ENCODE measurements at places on chromosomes 2 and 18.

- DNase-seq: no peak
Measured at GRCh38 chr2:192828947-192829346, 634.2 kb upstream of the TMEFF2 start.

GRCh38 chr18:77113361-77114151 lies 19.0 kb downstream of the MBP start:
- no peak for DNase-seq

GRCh38 chr18:9839853-9840252 lies 45.9 kb upstream of the TXNDC2 start:
- no peak for DNase-seq

- DNase-seq: no peak
Measured at GRCh38 chr18:24633121-24633520, 172.7 kb downstream of the HRH4 start.

GRCh38 chr2:180376066-180376465 lies 369.0 kb upstream of the CWC22 start:
- no peak for DNase-seq

DNA sequence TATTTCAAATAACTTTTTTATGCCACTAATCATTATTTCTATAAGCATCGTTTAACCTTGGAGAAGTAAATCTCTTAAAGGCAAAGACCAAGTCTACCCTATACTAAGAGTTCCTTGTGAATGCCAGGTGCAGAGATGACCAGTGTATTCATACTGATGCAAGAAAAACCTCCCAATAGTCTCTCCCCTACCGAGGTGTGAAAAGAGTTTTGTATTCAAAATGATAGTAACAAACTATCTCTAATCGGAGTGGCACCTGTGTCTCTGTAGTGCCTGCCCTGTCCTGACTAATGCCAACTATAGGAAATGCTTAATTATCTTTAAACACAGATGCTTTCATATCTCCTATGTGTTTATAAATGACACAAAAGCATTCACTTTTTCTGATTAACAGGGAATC lies 798.5 kb downstream of the TRIB2 start:
- DNase-seq: no peak

DNA sequence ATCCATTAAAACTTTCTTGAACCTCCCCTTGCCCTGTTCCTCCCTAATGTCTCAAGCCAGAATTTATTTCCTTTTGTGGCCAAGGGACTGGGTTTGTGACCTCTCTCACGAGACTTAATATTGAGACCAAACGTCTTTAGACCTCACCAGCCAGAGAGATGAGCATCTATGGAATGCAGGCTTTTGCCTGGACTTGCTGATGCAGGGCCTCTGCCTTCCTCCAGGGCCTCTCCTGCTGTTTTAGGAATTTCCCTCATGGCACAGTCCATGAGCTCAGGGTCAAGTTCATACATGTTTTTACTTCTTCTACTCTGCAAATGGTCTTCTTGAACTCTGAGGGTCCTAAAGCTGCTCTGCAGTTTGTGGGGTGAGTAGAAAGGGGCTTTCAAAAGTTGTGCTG lies 22.3 kb downstream of the IL1B start:
- no peak for DNase-seq

- no peak for DNase-seq
Measured at GRCh38 chr2:97713296-97714083, at the start of gene ZAP70. ZAP70 (plus strand) TSS chr2:97713576; CDS start chr2:97724037, 10,461 bp downstream.

DNA sequence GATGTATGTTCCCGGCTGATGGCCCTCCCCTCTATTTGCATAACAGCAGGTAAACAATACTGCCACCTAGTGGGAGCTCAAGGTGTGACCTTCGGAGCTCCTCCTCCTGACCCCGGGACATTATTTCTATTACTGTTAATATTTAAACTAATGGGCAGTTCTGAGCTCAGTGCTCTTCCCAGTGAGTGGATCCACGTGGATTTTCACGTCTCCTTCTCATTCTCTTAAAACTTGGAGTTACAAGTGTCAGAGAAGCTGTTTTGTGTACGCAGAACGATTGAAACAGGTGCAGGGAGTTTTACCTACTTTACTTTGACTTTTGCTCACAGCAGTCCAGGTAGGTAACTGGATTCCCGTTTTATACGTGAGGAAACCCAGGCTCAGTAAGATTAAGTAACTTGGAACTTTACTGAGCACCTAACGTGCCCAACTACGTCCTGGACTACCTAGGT lies 127.3 kb downstream of the PRKCE start:
- DNase-seq: peak; percentile 69

DNA sequence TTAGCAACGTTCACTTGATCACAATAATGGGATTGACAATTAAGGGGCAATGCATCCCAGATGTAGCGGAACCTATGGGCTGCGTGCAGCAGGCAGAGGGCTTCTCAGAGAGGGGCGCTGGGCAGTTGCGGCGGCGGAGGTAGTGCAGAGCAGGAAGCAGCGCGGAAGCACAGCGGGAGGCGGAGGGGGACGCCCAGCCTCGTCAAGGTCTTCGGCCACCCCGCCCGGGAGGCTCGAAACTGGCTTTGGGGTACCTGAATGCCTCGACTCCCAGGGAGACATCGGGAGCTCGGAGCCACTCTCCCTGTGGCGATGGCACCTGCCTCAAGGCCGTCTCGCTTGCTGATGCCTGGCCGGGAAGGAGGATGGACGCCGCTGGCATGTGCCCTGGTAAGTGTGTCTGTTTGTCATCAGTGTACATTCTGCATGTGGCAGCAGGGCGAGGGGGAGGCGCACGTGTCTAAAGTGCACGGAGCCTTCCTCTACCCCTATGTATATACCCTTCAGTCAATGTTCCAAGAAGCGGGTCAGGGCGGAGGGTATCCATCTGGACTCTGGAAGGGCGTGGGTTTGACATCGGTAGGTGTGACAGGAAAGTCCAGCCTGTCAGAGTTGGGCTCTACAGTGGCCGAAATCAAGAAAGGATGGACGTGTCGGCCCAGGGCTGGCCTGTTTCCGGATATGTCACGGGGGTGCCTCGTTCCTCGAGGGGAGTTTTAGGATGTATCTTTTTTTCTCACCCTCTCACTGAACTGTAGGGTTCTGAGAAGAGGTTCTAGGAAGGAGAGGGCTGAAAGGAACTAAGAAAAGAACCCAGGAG lies 7.5 kb upstream of the SP9 start:
- no peak for DNase-seq

DNA sequence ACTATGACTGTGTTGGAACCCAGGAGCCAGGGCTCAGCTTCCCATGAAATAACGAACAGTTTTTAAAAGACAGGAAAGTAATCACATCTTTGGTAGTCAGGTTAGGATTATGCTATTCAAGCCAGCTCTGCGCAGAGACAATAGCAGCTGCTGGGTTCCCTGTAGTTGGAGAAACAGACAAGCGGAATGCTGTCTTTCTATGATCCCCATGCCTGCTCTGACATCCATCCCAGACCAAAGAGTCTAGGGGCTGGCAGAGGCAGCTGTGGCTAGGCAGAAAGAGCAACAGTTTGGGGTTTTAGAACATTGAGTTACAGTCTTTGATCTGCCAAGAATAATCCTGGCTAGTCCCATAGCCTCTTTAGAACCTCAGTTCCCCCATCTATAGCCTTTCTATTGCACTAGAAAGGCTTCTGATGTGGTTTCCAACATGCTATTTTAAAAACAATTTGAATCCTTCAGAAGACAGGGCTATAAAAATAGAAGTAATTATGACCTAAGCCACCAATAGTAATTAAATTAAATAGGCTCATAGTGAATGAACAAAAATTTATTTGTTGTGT lies 146.8 kb downstream of the MTX2 start:
- no peak for DNase-seq

DNA sequence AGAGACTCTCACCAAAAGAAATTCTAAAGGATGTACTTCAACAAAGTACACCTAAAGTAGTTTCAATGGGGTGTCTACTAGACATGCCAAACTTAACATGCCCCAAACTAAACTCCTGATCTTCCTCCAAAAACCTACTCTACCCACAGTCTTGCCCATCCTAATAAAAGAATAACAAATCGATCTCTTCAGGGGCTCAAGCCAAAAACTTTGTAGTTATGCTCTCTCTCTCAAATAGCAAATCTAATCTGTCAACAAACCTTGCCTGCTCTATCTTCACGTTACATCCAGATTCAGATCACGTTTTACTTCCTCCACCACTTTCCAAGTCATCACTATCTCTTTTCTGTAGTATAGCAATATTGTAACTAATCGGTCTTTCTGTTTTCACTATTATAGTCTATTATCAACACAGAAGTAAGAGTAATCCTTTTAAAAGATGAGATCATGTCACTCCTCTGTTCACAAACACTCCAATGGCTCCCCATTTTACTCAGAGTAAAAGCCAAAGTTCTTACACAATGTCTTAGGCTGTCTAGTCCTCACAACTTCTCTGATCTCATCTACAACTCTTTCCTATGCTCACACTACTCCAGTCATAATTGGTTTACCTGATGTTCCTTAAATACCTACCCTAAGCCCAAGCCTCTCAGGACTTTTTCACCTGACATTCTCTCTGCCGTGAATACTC lies 79.9 kb downstream of the THADA start:
- no peak for DNase-seq

DNA sequence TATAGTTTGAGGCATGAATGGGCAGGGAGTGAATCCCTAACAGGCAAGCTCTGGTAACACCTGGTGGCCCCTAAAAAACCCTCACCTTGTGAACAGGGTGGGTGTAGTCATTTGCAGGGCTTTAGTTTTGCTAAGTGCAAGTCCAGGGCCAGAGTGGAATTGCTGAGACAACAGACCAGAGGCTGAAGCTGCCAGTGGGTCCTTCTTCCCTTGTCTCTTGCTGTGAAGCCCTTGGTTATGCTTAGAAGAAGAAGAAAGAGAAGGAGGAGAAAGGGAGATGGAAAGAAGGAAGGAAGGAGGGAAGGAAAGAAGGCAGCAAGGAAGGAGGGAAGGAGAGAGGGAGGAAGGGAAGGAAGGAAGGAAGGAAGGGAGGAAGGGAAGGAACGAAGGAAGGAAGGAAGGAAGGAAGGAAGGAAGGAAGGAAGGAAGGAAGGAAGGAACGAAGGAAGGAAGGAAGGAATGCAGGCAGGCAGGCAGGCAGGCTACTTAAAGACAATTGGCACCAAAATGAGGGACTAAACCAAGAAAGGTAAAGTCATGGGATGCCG lies 45.8 kb downstream of the SMAD7 start:
- DNase-seq: no peak

DNA sequence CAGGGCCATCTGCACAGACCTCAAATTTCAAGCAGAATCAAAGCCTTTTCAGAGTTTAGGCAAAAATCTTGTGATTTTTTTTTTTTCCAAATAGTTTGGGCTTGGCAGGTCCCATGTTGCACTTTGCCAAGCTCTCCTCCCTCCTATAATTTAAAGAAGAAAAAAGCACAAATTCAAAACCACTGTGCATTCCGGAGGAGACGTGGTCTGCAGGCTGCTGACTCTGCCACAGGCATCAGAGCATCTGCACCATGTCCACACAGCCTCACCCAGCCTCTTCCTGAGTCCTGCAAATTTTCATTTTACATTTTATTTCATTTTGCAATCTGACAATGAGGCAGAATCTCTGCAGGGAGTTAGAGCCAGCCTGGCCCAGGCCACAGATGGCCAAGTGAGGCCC lies 15.7 kb upstream of the GPC1 start:
- no peak for DNase-seq

DNA sequence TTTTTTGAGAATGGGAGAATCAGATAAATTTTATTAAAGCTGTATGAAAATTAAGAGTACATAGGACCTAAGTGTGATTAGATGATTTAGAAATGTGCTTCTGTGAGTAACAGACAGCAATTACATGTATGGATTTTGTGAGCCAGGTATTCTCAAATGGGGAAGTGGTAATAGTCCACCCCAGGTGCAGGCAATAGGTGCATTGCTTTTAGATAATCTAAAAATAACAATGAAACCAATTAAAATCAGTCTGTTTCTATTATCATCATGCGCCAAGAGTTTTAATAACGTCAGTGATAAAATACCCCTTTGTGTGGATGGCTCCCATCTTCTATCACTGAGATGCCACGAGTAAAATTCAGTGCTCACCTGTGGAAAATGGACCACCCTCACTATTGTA lies 265.3 kb downstream of the RNF144A start:
- no peak for DNase-seq

DNA sequence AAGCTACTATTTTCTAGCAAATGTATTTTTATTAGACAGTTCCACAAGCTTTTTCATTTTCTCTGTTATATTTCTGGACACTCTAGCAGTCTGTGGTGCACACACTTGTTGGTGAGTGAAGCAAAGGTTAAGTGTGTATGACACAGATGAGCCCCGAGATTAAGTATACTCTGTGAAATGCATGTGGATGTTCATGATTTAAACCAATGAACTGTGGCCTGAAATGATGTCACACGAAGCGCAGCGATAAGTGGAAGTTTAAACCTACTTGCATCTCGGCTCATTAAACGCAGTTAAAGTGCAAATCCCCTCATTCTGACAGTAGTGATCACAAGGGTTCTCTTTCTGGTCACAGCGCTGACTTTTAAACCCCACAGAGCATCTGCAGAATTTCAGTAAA lies 1488.8 kb upstream of the NXPH2 start:
- DNase-seq: no peak

Measured in NCI-H2081 (cell line).